ENCODE measurements at places on chromosomes 4 and X. TPM values are rescaled to one million over a fixed set of nuclear protein-coding genes. Genes with fewer than 3 reads are reported as not detected.

ASB12 gene
- total RNA-seq = 5.5 TPM

SORCS2 gene
- 7.1 TPM for total RNA-seq

DCAF4L1 gene
- 0.12 TPM for total RNA-seq

ZFP42 gene
- 0.53 TPM for total RNA-seq

TCEAL6 gene
- total RNA-seq = not detected

PAGE4 gene
- not detected for total RNA-seq

RADX gene
- 2.5 TPM for total RNA-seq

EGF gene
- 9.3 TPM for total RNA-seq

FAM53A gene
- 3.7 TPM for total RNA-seq

CDX4 gene
- total RNA-seq = not detected

NUDT10 gene
- total RNA-seq = 7.3 TPM

ADRA2C gene
- total RNA-seq = 11.1 TPM

TCEAL4 gene
- 27.8 TPM for total RNA-seq

RRAGB gene
- total RNA-seq = 52.8 TPM
